ENCODE measurements at places on chromosomes 3 and 15.
A peak's percentile ranks its signal among the peaks of the same experiment; 100 is the strongest.

- no peak for DNase-seq
Observed at GRCh38 chr3:49794926-49795905, 4.5 kb downstream of the CDHR4 start.

DNA sequence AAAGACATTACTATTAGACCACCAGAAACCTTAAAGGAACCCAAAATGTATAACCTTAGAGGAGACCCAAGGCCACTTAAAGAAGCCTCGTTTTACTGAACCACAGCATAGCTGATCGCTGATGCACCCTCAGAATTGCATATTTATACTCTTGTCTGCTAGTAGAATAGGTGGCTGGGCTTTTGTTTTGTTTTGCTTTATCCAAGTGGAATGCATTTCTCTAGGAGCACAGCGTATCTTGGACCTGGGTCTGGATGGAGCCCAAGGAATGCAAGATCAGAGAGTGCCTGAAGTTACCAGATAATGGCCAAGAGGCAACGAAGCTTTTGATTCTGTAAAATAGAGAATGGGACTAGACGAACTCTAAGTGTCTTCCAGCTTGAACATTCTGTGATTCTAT is 129.2 kb upstream of the COL8A1 start:
- DNase-seq, result no peak

DNA sequence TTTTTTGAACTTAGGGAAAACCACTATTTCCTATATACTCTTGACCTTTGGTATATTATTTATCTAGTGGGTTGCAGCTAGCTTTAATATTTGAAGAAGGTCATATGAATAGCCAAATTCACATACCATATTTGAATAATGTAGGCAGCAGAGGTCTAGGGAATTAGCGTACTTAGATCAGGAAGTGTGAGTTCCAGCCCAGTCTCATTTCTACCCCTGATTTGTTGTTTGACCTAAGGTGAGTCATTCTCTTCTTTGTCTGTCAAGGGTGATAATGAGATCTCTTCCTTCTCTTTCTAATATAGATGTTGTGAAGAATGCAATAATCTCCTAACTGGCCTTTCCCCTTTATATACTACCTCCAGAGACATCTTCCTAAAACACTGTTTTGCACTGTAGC is 36.6 kb upstream of the ZPLD1 start:
- no peak for DNase-seq

- no peak for DNase-seq
Observed at GRCh38 chr15:78093242-78094020, 1.1 kb downstream of the SH2D7 start.

DNA sequence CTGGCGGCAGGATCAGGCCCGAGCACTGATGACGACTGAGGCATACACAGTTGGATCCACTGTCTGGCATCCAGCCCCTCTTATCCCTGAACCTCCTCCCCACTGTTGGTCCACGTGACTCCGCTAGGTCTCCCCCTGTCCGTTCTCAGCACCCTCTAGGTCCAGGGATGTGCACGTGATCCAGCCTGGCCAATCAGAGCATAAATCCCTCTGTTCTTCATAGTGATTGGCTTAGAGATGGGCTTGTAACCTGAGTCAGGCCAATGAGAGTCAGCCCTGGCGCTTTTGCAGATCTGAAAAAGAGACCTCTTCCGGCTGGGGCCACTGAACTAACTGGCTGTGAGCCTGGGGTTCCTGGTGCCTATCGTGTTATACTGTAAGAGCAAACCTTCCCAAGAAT is 20.5 kb upstream of the IQSEC1 start:
- no peak for DNase-seq

GRCh38 chr3:39744746-39745145 is 64.7 kb upstream of the MYRIP start:
- no peak for DNase-seq

DNA sequence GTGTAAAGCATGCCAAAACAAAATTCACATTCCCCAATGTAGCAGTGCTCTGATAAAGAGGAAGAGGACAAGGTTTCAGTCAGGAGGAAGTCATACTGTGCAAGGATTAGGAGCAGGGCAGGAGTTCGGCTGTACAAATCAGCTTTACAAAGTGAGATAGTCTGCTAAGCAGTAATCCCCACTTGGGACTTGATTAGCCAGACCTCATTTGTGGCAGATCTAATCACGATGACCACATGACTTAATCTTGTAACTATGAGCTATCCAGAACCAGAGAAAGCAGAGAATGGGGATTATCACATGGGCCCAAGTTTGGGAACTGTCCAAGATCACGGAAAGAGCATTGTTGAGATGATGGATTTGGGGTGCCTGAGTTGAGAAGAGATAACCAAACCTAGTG is 7.8 kb downstream of the DCBLD2 start:
- no peak for DNase-seq

DNA sequence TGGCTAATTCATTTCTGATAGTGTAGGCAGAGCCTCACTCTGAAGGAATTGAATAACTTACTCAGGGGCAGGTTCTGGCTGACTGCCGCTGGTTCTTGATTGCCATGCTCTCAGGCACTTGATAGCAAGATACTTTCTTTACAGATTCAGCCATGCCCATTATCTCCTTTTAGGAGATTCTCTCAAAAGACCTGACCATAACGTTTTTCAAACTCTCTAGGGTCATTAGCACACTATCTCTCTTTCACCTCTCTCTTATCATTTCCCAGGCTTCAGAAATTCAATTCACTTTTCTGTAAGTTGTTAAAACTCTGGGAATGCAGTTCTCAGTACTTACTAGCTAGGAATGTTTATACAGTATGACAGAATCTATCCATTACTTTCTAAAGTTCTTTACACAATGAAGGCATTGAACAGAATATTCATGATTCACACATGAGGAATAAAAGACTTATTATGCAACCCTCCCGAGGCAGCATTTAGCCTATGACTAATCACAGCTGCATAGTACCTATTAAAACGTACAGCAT is 850.3 kb upstream of the CADM2 start:
- peak; percentile 6 for DNase-seq

- DNase-seq, result no peak
Observed at GRCh38 chr3:58063022-58063815, 55.0 kb downstream of the FLNB start.

GRCh38 chr3:168598250-168598649 is 502.5 kb upstream of the GOLIM4 start:
- no peak for DNase-seq

DNA sequence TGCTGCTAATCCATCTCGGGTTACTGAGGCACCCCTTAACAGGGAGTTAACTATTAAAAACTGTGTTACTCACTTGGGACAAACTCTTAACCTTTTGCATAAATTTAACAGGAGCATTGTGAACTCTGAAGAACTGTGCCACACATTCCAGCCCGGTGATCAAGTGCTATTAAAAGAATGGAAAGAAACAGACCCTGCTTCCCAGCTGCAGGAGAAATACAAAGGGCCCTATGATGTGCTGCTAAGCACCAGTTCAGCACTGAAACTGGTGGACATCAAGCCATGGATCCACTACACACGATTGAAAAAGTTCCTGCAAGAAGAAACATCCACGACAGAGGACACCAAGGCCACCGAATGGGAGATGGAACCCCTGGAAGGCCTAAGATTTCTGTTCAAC is 114.7 kb upstream of the PLCL2 start:
- no peak for DNase-seq

DNA sequence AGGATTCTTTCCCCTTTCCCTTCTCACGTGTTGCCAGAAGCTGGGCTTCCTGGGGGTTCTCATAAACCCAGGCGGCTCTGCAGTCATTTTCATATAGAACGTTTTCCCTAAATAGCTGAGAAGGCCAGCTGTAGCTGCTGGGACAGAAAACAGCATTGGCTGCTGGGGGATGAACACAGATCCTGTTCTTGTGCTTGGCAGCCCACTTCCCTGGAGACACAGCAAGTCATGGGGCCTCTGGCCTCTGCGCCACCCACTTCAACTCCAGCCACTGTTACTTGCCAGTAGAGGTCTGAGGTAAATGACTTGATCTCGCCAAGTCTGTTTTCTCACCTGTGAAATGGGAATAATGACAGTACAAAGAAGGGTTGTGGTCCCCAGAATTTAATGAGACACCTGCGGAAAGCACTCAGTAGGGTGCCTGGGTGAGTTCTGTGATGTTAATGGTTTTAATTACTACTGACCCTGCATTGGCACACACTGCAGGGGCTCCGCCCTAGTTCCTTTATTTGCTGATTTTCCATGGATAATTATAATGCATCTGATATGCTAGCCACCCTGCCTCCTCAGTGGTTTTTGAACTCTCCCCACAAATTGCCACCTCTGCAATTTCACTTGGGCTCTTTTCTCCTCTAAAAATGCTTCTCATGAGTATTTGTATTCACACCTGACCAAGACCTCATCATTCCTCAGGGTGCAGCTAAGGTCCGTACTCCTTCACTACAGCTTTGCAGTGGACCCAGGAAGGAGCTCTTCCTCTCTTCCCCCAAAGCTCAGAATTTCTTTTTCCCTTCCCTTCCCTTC is 274.7 kb downstream of the RPLP1 start:
- DNase-seq, result no peak

GRCh38 chr3:114411190-114411668 is 117.4 kb downstream of the TIGIT start:
- no peak for DNase-seq

DNA sequence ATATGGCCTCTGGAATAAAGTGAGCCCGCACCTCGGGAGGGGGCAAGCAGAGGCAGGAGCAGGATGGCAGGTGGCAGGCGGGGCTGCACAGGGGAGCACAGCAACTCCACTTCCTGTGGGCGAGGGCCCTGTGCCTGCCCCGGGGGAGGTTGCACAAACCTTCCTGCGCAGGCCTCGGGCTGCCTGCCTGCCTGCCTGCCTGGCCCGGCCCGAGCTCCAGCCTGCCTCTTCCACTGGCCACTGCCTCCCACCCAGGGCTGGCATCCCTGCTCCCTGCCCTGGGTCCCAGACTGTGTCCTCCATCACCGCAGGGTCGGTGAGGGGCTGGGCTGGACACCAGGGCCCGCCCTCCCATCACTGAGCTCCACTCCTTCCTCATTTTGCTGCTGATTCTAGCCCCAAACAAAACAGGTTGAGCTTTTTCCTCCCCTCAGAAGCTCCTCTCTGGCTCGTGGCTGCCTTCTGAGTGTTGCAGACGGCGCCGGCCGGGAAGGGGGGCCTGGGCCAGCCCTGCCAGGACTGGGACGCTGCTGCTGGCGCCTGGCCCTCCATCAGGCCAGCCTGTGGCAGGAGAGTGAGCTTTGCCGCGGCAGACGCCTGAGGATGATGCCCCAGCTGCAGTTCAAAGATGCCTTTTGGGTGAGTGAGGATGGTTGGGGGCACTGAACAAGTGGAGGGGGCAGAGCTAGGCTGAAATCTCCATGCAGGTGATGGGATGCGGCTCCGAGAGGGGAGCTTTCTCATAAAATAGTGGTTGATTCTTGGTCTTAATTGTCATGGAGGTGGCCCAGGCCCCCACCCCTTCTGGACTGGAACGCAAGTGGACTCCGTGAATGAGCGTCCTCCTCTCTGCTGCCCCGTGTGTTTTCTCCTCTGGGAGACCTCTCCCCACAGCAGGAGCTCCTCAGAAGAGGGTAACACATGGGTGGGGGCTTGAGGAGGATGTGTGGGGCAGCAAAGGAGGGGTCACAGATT is at the start of gene PSTPIP1:
TSS of gene PSTPIP1 (plus strand) at position 156 of the 975 bp plus-strand sequence. CDS start at position 604, 448 bp downstream.
- DNase-seq, result peak; percentile 60

All from frontal cortex (tissue), 4 donors.